ENCODE measurements at places on chromosomes 3 and 15.

- no peak for DNase-seq
These were observed 224.4 kb upstream of the TLE3 start for GRCh38 chr15:70322051-70322668.

GRCh38 chr3:17047162-17047561 is 162.4 kb downstream of the PLCL2 start:
- DNase-seq, result no peak

DNA sequence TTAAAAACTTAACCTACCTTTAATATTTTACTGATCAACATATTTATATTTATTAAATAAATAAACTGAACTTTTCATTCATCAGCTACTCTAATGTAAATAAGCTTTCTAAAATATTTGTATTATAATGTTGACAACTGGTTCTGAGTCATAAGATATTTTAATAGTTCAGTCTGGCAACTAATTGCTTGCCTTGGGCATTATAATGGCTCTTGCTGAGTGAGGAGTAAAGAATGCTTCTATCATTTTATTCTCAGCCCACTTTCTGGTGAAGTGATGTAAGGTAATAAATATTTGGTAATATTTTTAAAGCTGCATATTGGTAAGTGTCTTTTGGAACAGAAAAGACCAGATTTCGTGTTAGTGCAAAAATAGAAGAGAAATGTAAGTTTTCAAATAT is 81.5 kb downstream of the DIPK2A start:
- no peak for DNase-seq

DNA sequence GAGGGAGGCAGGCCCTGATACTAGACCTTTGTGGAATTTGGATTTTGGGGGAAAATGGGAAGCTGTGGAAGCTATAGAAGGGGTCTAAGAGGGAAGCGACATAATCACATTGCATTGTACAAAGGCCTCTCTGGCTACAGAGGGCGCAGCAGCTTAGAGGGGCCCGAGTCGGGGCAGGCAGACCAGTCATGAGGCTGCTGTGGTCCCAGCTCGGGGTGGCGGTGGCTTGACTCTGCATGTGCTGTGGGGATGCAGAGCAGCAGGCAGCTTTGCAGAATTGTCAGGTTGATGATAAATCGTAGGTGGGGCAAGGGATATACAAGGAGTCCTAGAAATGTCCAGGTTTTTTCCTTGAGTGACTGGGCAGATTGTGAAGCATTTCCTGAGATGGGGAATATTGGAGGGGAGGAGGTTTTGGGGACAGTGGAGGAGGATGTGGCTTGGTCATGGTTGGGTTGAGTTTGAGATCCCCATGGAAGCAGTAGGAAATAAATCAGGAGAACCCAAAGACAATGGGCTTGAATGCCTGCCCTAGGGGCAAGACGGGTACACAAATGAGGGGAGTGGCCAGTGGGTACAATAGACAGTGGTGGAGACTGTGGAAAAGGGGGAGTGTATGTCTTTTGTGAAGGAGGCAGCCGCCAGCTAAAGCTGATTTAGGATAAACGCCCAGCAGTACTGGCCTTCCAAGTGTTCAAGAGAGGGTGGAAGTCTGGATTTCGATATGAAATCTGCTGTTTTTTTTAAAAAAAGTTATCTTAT is 94.1 kb downstream of the HMG20A start:
- DNase-seq, result no peak

GRCh38 chr3:193830791-193831191 is 237.8 kb downstream of the OPA1 start:
- DNase-seq, result no peak

- DNase-seq, result no peak
These were observed 30.6 kb upstream of the ADAMTS7 start for GRCh38 chr15:78841891-78842290.

DNA sequence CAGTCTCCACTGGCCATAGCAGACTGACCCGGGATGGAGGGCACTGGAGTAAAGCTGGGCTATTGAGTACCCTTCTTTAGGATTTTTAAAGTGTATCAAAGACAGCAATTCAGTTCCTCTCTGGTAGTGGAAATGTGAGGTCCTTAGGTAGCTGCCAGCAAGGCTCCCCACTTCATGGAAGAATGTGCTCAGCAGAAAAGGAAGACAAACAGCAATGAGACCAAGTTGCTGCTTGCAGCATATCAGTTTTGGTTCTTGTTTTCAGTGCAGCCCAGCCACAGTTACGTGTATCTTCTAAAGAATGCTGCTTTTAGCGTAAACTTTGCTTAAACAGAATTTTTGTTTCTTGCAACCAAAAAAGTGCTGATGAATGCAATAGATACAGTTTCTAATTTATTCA is 374.0 kb upstream of the CBLB start:
- no peak for DNase-seq
